ENCODE measurements at places on chromosomes 3 and 15. TPM values are rescaled to one million over a fixed set of nuclear protein-coding genes. Genes with fewer than 3 reads are reported as not detected.

The IL20RB gene
- total RNA-seq = 0.88 TPM

The TNFAIP8L3 gene
- total RNA-seq = 7.0 TPM

The CXCR6 gene
- total RNA-seq = 0.39 TPM

The CLEC3B gene
- 107 TPM for total RNA-seq

The DISP2 gene
- total RNA-seq = 6.5 TPM

GRCh38 chr3:162521669-162522068 is 1025.1 kb downstream of the OTOL1 start:
- no peak for DNase-seq

- DNase-seq = no peak
Measured at GRCh38 chr3:171339598-171339997, 120.6 kb downstream of the TNIK start.

DNA sequence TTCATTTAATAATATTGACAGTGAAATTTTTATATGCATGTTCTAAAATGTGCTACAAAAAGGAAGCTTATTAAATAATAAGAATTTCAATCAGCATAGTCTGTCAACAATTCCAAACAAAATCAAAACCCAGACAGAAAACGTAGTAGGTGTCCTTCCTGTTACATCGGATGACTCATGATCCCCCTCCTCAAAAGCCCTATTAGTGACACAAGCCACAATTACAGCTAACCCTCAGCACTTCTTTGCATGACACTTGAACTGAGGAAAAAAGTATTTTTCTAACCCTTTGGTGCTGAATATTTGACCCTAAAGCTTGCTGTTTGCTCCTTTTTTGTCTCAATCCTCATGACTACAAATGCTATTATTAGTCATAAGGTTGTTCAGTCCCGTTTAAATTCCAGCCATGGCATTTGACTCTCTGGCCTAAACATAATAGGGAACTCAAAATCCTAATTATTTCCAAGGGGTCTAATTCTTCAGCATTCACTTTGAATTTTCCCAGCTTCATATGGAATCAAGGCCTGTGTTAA is 78.1 kb downstream of the COL8A1 start:
- no peak for DNase-seq

DNA sequence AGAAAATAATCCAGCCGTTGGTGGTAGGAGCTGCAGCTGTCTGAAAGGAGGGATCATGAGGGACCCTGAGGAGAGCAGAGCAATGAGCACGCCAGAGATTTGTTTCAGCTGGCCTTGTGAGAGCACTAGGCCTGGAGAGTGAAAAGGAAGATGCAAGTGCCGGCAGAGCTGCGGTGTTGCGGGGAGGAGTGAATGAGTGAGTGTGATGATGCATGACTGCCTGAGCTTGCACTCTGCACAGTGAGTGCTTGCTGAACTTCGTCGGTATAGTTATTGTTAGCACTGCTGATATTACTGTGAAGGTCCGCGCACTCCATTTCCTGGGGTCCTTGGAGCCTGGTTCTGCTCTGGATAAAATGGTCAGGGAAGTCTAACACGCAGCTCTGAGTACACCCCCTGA is 23.2 kb downstream of the EIF1B start:
- no peak for DNase-seq

DNA sequence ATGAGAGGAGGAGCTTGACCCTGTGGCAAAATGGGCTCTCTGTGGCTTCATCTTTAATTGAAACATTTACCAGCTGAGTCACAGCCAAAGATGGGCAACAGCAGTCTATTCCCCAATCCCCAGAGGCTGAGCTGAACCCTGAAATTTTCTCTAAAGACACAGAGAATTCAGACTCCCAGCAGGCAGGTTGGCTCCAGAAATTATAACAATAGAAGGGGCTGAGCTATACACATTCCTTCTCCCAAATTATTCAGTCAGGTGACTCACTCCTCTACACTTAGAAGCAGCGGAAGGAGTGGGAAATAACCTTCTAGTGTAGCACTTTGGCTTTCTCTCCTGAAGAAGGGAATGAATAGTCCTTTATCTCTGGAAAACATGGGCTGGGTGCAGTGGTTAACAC is 264.3 kb upstream of the ARHGEF26 start:
- DNase-seq = no peak

GRCh38 chr3:120559242-120560061 is 36.7 kb upstream of the NDUFB4 start:
- DNase-seq = peak; percentile 61

GRCh38 chr3:197478746-197479668 is 76.8 kb downstream of the BDH1 start:
- no peak for DNase-seq

- no peak for DNase-seq
Measured at GRCh38 chr15:67083135-67083762, 17.8 kb downstream of the SMAD3 start.

DNA sequence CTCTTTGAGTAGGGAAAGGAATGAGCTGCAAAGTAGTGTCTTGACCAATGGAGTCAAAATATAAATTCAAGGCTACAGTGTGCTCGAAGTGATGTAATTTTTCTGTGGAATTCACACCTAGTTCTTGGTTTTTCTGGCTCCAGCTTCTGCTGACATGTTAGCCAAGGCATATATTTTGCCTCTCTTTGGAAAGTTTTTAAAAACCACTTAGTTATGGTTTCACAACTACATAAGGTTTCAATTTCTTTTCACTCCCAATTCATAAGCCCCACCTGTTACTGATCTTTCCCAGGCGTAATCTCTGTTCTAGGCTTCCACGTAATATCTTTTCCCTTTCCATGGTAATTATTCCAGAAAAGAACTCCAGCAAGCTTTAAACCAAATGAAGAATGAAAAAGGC is 46.9 kb downstream of the GADL1 start:
- DNase-seq = no peak

DNA sequence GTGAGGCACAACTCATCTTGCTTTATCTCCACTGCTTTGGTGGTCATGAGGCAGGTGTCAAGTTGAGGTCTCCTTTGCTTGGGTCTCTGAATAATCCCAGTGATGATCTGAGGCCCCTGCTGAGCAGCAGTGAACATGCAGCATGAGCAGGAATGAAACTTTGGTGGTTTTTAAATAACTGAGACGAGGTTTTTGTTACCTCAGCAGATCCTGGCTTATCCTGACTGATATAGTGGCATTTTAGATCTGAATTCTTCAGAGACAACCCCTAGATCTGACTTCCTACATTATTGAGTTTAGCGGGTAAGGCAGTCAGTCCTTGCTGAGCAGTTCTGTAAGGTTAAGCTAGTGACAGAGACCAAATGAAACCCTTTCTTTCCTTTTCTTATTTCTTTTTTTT is 230.4 kb downstream of the ARRDC4 start:
- DNase-seq = no peak

- no peak for DNase-seq
Measured at GRCh38 chr3:181302960-181303359, 313.4 kb upstream of the DNAJC19 start.

DNA sequence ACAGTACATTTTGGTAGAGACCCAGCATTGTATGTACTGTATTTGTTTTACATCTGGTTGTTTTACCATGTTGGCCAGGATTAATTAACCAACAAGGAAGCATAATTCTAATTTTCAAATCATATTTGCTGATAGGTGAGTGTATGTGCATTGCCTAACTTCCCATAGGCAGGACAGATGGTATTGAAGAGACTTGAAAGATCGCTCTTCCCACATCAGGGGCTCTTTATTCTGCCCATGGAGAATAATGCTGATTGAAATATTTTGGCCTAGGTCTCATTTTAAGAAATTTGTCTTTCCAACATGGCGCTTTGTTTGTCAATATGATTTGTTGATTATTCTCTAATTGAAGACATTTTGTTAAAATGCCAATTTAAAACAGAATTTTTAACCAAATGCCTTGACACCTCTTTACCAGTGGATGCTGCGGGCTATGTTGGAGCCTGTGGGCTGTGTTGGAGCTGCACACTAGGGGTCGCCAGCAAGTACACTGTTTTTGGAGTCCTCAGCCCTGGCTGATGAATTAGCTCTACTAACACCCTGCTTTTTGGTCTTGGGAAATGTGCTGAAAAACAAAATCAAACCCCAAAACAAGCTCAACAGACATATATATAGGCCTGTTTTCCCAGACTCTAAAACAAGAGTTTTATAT is 5.3 kb downstream of the P2RY12 start:
- DNase-seq = peak; percentile 27

GRCh38 chr3:31533169-31534064 is 692 bp downstream of the STT3B start:
- peak; percentile 73 for DNase-seq

DNA sequence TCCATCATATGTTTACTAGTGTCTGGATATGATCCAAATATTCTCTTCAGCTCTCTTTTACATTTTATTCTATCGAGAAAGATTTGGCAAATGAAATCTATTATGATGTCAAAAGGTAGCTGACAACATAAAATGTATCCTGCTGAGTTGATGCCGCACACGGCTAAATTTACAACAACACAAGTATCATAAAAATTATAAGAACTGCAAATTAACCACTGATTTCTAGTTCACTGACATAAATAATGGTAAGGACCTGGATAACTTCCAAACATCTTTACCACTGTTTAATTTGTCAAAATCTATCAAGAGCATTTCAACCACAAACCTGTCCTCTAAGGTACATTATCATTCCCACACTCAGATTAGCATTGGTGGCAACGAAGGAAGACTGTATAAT is 244.5 kb downstream of the FOXP1 start:
- DNase-seq = no peak

- no peak for DNase-seq
Measured at GRCh38 chr3:32831791-32832190, 14.0 kb downstream of the TRIM71 start.

DNA sequence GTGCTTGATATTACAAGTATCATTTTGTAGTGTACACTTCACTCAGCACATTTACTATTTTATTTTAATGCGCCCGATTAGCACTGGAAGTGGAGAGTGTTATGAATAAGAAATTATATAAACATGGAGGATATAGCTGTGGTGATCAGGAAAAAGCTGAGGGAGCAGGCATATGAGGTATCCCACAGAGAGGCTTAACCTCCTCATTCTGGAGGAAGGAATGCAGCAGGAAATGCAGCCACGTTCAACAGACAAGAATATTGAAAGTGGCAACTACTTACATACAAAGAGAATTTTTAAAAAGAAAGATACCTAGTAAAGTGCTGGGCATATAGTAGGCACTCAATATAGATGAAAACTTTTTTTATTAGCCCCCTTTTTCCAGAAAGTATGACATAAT is 166.0 kb upstream of the SATB1 start:
- no peak for DNase-seq
